ENCODE measurements at places on chromosomes 3 and 15. TPM values are rescaled to one million over a fixed set of nuclear protein-coding genes. Genes with fewer than 3 reads are reported as not detected.

DNA sequence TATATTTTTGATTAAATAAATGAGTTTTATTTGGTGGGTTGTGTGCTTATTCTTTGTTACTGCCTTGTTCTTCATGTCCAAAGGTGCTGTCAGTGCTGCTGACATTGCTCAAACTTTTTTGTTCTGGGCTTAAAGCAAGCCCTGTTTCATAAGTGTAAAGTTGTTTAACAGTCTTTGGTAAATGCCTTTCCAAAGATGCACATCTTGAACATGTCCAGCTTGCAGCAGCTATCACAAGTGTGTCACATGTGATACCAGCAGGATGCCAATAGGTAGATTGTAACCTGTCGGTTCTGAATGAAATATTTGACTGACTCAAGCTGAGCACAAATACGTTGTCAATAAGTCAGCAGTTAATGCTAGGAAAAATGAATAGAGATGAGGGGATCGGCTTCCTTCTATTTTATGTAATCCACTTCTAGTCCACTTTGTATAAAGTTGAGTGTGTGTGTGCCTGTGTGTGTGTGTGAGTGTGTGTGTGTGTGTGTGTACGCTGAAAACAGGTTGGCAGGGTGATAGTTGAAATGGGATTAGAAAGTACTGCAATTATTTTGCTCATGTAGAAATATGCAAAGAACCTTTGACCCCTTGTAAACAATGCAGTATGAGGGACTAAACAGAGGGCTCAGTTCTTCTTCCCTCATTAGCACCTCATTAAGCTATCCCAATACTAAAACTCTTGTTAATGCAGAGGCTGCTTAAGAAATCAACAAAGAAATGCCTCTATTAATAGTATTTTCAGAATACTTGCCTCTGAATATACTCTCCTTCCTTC, 986.5 kb downstream of the TUSC7 start:
- H3K4me1 ChIP-seq, result peaks cover 16% of the 10 kb centered on the region
- H3K4me3 ChIP-seq, result no peak overlapping the region
- H3K27ac ChIP-seq, result no peak overlapping the region
- DNase-seq, result no peak
- H3K36me3 ChIP-seq, result no peaks in the 10 kb centered on the region

- no peaks in the 10 kb centered on the region for H3K36me3 ChIP-seq
- no peak for DNase-seq
- no peak overlapping the region for H3K4me3 ChIP-seq
- H3K27ac ChIP-seq, result peak overlapping the region; percentile 73
- H3K4me1 ChIP-seq, result peaks cover 42% of the 10 kb centered on the region
Observed at GRCh38 chr3:66479532-66479947, 21.3 kb downstream of the LRIG1 start.

- DNase-seq, result no peak
- H3K4me3 ChIP-seq, result no peak overlapping the region
- peaks cover 6% of the 10 kb centered on the region for H3K27me3 ChIP-seq
- H3K4me1 ChIP-seq, result no peaks in the 10 kb centered on the region
- no peak overlapping the region for H3K27ac ChIP-seq
Observed at GRCh38 chr15:74809956-74810355, 2.7 kb upstream of the LMAN1L start.

- no peak for DNase-seq
- H3K4me1 ChIP-seq, result no peaks in the 10 kb centered on the region
- no peaks in the 10 kb centered on the region for H3K27me3 ChIP-seq
- H3K36me3 ChIP-seq, result no peaks in the 10 kb centered on the region
- H3K27ac ChIP-seq, result no peak overlapping the region
- H3K4me3 ChIP-seq, result no peak overlapping the region
Observed at GRCh38 chr15:38475361-38475760, 21.4 kb downstream of the FAM98B start.

- no peak overlapping the region for H3K4me3 ChIP-seq
- H3K27ac ChIP-seq, result no peak overlapping the region
- H3K4me1 ChIP-seq, result peaks cover 19% of the 10 kb centered on the region
- no peak for DNase-seq
- no peaks in the 10 kb centered on the region for H3K36me3 ChIP-seq
Observed at GRCh38 chr3:48018841-48019240, 2.6 kb upstream of the MAP4 start.

- H3K4me3 ChIP-seq, result no peak overlapping the region
- H3K36me3 ChIP-seq, result no peaks in the 10 kb centered on the region
- no peaks in the 10 kb centered on the region for H3K27me3 ChIP-seq
- DNase-seq, result no peak
Observed at GRCh38 chr15:45326280-45326679, 52.1 kb downstream of the GATM start.

DNA sequence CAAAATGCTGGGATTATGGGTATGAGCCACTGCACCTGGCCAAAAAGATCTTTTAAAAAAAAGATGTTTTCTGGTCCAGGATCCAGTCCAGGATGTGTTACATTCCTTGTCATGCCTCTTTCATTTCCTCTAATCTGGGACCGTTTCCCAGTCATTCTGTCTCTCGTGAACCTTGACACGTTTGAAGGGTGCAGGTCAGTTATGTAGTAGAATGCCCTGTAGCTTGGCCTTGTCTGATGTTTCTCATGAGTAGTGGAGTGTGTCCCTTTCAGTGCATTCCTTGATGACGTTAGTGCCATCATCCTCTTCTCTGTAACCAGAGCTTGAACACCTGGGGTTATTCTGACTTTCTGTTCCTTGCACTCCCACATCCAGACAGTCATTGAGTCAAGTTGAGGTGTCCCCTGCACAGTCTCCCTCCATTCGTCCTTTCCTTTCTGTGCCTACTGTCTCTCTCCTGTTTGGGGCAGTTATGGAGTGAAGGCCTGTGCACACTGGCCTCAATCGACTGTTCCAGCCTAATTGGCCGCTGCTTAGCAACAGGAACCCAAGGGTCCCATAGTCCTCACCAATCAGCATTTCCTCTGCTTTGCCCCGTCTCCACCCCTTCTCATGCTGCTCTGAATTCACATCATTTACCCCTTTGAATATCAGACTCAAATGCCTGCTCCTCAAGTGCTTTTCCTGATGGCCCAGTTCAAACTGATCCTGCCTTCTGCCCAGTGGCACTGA, 5.5 kb downstream of the FAM81A start:
- DNase-seq, result no peak
- peaks cover 4% of the 10 kb centered on the region for H3K4me1 ChIP-seq

DNA sequence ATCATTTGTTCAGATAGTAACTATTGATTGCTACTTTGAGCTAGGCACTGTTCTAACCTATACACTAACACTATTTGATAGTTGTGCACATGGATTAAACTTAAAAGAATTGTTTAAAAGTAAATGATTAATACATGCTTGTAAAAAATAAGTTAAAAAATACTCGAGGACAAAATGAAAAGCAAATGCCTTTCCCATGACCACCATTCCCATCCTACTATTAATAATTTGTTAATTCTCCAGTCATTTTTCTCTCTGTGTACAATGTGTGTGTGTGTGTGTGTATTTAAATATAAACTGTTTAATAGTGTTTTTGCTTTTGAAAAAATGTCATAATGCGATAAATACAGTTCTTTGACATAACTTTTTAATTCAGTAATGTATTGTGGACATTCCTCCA, 78.7 kb upstream of the KCNMB2 start:
- H3K27me3 ChIP-seq, result peaks cover 3% of the 10 kb centered on the region
- no peak overlapping the region for H3K27ac ChIP-seq
- H3K4me1 ChIP-seq, result peaks cover 2% of the 10 kb centered on the region
- no peaks in the 10 kb centered on the region for H3K36me3 ChIP-seq
- no peak for DNase-seq

- peaks cover 14% of the 10 kb centered on the region for H3K4me1 ChIP-seq
- peak overlapping the region; percentile 2 for H3K4me3 ChIP-seq
- no peaks in the 10 kb centered on the region for H3K27me3 ChIP-seq
- H3K27ac ChIP-seq, result no peak overlapping the region
- H3K36me3 ChIP-seq, result no peaks in the 10 kb centered on the region
Observed at GRCh38 chr3:184786280-184786941, 25.6 kb upstream of the VPS8 start.

The GOLGA6L25 gene
- not detected for total RNA-seq

The SCN11A gene
- total RNA-seq, result 0.78 TPM

The CKMT1B gene
- 18.8 TPM for total RNA-seq

Measured in glutamatergic neuron (in vitro differentiated cells).